NCI-H1930 (cell line): ENCODE measurements at places on chromosomes 6 and 20.

- no peak for DNase-seq
These were observed 20.3 kb downstream of the TRAF3IP2 start for GRCh38 chr6:111585241-111585973.

GRCh38 chr20:38764567-38765318 lies 16.5 kb downstream of the ACTR5 start:
- no peak for DNase-seq

GRCh38 chr6:79435746-79436145 lies 101.5 kb downstream of the LCA5 start:
- DNase-seq, result no peak

GRCh38 chr6:91213229-91213901 lies 626.5 kb upstream of the MAP3K7 start:
- no peak for DNase-seq
